ENCODE measurements at places on chromosomes 1 and 21.

DNA sequence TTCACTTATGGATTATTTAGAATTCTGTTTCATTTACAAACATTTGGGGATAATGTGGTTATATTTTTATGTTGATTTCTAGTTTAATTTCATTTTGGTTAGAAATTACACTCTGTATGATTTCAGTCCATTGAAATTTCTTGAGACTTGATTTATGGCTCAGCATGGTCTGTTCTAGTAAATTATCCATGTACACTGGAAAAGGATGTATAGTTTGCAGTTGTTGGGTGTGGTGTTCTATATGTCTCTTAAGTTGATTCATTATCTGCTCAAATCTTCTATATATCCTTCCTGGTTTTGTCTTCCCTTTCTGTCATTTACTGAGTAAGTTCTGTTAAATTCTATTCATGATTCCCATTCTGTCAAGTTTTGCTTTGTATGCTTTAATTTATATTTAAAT, 52.3 kb downstream of the RAP1A start:
- no peak for DNase-seq

DNA sequence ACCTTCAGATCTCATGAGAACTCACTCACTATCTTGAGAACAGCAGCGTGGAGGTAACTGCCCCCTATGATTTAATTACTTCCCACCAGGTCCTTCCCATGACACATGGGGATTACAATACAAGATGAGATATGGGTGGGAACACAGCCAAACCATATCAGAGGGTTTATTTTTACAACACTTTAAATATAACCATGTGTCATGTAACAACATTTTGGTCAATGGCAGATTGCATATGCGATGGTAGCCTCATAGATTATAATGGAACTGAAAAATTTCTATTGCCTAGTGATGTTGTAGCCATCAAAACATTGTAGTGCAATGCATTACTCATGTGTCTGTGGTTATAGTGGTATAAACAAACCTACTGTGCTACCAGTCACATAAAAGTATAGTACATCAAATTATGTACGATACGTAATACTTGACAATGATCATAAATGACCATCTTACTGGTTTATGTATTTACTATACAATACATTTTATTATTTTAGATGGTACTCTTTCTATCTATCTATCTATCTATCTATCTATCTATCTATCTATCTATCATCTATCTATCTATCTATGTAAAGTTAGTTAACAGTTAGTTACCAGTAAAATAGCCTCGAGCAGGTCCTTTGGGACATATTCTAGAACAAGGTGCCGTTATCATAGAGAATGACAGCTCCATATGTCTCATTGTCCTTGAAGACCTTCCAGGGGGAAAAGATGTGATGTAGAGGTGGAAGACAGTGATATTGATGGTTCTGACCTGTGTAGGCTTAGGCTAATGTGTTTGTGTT, 12.6 kb upstream of the S100B start:
- no peak for DNase-seq

- no peak for DNase-seq
Measured at GRCh38 chr1:92504291-92505014, 17.7 kb upstream of the GFI1 start.

- DNase-seq = no peak
Measured at GRCh38 chr1:38287036-38287435, 240.4 kb upstream of the POU3F1 start.

- DNase-seq = no peak
Measured at GRCh38 chr1:27872059-27872801, at the start of gene THEMIS2. Gene THEMIS2, plus strand, starts transcription at chr1:27872544. Its CDS starts 28 bp downstream, at chr1:27872572.

- DNase-seq = no peak
Measured at GRCh38 chr21:29888437-29888836, 51.4 kb downstream of the GRIK1 start.

DNA sequence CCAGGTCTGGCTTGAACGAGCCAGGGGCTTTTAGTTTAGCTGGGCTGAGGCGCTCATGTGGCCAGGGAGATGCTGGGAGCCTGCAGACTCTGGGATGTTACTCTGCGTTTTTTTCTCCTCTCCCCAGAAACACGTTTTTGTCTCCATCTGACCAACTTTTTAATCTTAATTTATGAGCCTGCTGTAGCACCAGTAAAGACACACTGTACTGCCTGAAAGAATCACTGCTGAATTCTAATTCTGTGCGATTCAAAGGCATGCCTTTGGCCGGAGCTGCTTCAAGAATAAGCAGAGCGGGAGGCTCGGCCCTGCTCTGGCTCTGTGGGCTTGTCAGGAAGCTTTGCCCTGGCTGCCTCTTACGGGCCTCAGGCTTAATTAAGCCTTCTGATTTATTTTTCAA, 129.5 kb downstream of the CAMTA1 start:
- peak; percentile 37 for DNase-seq

GRCh38 chr1:13911697-13912619, 212.0 kb downstream of the PRDM2 start:
- no peak for DNase-seq

GRCh38 chr1:5164158-5164557, 509.7 kb downstream of the AJAP1 start:
- no peak for DNase-seq

DNA sequence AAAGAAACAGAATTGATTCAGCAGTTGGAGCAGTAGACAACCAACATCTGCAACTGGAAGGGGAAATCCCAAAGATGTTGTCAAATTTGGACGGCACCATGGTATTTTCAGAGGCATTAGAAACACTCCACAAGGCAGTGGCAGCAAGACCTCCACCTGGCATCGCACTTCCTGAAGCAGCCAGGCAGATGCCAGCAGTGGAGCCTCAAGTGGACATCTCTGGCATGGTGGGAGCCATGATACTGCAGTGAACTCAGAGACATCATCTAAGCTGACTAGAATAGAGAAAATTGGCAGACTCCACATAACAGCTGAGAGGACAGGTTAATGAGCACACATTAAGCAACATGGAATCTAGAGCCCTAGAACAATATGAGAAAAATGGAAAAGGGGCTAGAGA, 33.9 kb upstream of the RGS8 start:
- DNase-seq = no peak

- no peak for DNase-seq
Measured at GRCh38 chr21:26130249-26130881, 40.2 kb downstream of the APP start.

- no peak for DNase-seq
Measured at GRCh38 chr1:111205714-111206050, 5.2 kb upstream of the DENND2D start.

DNA sequence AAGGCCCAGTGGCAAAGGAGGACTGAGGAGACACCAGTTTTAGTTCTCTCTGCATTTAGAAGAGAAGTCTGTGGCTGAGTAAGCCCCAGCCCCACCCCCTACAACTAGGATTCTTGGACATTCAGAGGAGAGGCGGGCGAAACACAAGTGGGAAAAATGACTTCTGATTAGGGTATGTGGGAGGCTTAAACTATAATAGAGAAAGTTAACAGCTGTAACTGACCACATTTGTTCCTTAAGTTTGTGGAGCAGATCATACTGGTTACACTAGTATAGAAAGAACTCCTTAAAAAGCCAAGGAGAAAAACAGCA, 11.2 kb upstream of the TRIM33 start:
- no peak for DNase-seq

DNA sequence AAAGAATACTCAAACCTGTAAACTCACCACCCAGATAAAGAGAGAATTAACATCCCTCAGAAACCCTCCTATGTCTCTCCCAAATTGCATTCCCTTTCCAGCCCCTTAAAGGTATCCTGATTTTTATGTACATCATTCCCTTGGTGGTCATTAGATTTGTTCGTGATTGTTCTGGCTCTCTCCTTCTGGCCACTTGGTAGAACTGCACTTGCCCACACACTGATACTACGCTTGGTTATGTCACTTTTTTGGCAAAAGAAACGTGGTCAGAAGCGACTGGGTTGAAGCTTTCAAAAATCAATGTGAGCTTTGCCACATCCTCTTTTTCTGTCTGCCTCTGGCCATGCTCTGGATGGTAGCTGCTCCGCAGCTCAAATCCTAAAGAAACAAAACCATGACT, 76.3 kb downstream of the KRTAP19-8 start:
- DNase-seq = no peak

DNA sequence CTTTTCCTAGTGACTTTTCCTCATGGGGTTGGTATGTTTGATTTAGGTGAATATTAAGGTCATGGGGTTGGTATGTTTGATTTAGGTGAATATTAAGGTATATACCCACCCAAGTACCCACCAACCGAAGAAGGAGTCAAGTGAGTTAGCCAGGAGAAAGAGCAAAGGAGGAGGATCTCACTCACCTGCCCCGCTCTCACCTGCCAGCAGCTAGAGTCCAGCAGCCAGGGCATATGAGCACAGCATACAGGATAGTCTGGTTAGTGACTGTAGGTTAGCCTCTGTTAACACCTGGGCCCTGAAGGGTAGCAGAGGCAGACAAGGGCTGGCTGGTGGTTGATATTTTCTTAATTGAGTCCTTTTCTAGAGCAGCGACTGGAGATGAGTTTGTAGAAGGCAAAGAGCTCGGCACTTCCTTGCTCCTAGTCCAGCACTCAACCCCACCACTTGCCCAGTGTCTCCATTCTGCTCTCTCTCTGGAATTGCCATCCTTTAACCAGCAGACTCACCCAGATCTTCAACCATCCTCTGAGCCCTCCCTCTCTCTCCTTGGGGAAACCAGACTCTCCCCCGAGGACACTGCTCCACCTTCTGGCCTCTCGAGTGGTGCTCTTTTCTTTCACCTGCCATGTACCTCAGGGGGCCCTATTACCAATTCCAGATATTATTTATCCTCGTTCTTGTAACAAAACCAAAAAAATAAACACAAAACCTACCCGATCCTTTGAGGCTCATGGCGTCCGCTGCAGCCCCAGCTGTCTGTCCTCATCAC, 16.3 kb upstream of the DESI2 start:
- DNase-seq = no peak

DNA sequence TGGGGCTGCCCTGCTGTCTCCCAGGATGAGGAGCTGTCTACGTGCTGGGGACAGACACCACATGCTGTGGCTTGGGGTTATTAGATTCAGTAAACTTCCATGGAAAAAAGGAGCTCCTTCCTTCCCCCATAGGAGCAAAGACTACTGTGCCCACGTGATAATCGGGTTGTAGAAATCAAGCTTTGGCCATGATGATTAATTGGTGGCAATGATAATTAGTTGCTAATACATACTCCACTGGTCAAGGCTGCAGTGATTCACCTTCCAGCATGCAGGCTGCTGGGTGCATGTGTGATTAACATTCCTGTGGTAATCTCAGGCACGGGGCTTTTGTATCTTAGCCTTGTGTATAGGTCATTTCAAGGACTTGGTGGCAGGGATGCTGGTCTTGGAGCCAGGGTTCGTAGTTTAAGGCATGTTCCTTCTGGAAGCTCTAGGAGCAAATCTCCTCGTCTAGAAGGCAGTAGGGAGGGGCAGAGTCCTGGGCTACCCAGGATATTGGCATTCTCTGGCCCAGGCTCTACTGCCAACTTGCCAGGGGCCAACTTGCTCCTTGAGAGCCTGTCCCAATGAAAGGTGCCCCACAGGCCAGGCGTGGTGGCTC, 41.4 kb downstream of the TMCO4 start:
- no peak for DNase-seq

GRCh38 chr1:30423570-30423969, 299.8 kb downstream of the MATN1 start:
- no peak for DNase-seq

DNA sequence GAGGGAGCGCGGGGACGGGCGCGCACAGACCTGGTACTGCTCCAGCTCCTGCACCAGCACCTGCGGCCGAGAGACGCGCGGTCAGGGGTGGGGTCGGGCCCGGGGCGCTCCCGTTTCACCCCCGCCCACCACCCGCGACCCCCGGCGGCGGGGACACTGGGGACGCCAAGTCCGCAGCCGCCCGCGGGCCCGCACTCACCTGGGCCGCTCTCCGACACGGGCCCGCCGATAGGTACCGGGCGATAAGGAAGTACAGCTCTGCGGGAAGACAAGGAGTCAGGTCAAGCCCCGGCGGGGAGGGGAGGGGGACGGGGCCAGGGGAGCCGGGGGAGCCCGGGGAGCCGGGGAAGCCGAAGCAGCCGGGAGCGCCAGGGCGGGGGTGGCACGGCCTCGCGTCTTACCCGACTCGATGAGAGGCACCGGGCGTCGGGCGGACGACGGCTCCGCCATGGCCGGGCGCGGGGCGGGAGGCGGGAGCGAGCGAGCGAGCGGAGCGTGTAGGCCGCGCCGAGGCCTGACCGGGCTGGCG, 326 bp downstream of the BRWD1 start:
- no peak for DNase-seq

DNA sequence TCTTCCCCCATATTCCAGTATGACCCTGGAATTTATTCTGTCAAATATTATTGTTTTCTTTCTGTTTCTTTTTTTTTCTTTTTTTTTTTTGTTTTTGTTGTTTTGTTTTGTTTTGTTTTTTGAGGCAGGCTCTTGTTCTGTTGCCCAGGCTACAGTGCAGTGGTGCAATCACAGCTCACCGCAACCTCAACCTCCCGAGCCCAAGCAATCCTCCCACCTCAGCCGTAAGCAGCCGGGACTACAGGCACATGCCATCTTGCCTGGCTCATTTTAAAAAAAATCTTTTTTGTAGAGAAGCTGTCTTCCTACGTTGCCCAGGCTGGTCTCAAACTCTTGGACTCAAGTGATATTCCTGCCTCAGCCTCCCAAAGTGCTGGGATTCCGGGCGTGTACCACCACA, 237.6 kb downstream of the SMYD3 start:
- no peak for DNase-seq

DNA sequence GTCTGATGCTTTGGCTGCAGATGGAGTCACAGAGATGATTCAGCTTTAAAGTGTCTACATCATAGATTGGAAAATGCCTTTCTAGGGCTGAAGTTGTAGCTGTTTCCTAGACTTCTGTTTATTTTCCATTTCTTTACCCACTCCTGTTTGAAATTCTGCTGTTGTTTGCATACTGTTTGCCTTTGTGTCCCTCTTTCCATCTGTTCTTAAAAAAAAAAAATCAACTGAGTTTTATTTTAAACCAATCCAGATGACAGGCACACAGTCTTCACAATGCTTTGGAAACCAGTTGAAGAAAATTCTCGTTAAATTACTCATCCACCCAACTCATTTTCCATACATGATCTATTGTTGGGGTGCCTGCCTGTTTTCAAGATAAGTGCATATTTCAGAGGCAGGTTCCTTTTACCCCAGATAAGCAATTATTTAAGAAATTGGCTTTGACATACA, 245.9 kb downstream of the DISC1 start:
- DNase-seq = no peak

GRCh38 chr1:197783510-197783948, 8.2 kb upstream of the DENND1B start:
- DNase-seq = no peak

DNA sequence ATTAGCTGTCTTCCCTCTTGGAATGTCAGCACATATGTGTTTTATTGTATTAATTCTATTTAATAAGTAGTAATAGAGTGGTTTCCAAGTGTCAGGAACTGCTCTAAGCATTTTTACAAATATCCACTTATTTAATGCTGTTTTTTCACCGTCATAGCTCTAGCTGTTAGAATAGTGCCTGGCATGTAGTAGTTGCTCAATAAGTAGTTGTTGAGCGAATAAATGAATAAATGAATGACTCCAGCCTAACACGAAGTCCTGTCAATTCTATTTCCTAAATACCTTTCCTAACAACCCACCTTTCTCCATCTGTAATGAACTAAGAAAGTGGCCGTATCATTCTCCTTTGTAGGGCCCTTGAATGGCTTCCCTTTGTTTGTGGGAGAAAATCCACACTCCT, 312.5 kb downstream of the DISC1 start:
- DNase-seq = no peak

- peak; percentile 20 for DNase-seq
Measured at GRCh38 chr1:28775121-28775942, 36.6 kb upstream of the OPRD1 start.

- DNase-seq = no peak
Measured at GRCh38 chr1:153531638-153532037, 4.2 kb downstream of the S100A6 start.

GRCh38 chr1:236081546-236082227, 16.8 kb upstream of the NID1 start:
- DNase-seq = no peak
